ENCODE measurements at places on chromosomes 2 and 18.

GRCh38 chr2:48112911-48113680 is 206.8 kb upstream of the FBXO11 start:
- no peak for DNase-seq

- DNase-seq = peak; percentile 16
Measured at GRCh38 chr2:23532391-23533337, 147.7 kb downstream of the KLHL29 start.

GRCh38 chr2:224031358-224031970 is 7.6 kb downstream of the SERPINE2 start:
- no peak for DNase-seq

DNA sequence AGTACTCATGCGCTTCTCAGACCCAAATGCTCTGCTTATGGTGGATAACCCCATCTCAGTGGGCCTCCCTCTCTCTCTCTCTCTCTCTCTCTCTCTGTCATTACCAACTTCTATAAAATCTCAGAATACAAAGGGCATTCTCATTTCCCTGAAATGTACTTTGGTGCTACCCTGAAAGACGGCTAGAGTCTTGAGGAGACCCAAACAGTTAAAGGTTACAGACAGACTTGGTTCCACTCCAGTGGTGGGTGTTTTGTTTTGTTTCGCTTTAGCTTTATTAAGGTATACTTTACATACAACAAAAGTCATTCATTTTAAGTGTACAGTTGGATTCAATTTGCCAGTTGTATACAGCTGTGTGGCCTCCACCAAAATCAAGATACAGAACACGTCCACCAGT is 60.9 kb downstream of the BCL11A start:
- DNase-seq = no peak

DNA sequence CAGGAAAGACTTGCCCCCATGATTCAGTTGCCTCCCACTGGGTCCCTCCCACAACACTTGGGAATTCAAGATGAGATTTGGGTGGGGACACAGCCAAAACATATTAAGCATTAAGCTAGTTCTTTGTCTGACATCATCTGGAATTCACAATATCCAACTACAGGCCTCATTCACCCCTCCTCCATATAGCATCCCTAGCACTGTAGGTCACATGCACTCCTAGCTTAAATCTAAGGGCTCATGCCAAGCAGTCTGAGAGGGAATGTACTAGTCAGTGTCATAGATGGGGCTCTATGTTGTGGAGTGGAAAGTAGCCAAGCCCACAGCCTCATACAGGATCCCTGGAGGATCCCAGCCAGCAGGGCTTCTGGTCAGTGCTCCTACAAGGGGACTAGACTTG is 92.1 kb downstream of the IRS1 start:
- no peak for DNase-seq

DNA sequence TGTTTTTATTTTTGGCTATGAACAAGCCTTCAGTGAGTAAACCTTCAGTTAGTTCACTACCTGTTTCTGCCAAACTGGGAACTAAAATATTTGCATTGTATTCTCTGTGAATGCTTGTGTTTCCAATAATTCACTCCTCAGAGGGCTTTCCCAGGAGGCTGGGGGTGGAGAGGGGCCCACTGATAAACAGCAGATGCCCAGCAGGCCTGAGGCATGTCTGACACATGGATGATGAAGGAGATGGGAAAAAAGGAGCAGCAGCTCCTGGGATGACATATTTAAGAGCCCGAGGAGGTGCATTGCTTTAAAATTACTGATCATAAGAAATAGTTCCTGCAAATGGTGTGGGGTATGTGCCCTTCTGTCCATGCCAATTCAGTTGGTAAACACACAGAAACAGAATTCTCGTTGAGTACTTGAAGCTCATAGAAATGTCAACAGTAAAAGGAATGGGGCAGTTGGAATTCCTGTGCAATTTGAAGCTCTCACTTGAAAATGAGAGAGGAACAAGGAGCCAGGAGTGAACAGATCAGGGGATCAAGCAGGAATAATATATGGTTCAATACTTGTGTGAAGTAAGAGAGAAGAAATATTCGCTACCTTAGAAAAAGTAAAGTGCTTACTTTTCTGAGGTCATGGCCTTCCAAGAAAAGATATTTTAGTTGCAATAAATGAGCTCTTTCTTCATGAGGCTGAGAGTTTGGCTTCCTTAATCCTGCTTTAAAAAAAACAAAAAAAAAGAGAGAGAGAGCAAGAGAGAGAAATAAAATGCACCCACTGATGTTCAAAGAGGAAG is 22.0 kb upstream of the HNMT start:
- DNase-seq = no peak

DNA sequence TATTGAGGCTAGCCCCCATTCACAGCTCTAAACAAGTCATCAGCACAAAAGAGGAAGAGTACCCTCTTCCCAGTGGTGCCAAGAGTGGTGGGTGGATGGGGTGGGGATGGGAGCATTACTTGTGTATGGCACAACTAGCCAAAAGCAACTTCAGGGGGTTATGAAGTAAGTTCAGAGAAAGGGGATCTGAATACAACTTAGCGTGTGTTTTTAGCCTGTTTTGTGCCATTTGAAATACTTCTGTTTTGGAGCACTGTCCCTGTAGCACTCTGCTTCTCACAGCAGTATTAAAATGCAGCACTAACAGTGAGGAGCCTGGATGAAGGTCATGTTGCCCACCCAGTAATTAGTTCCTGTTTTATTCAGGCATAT is 113.5 kb downstream of the CRIM1 start:
- DNase-seq = no peak

DNA sequence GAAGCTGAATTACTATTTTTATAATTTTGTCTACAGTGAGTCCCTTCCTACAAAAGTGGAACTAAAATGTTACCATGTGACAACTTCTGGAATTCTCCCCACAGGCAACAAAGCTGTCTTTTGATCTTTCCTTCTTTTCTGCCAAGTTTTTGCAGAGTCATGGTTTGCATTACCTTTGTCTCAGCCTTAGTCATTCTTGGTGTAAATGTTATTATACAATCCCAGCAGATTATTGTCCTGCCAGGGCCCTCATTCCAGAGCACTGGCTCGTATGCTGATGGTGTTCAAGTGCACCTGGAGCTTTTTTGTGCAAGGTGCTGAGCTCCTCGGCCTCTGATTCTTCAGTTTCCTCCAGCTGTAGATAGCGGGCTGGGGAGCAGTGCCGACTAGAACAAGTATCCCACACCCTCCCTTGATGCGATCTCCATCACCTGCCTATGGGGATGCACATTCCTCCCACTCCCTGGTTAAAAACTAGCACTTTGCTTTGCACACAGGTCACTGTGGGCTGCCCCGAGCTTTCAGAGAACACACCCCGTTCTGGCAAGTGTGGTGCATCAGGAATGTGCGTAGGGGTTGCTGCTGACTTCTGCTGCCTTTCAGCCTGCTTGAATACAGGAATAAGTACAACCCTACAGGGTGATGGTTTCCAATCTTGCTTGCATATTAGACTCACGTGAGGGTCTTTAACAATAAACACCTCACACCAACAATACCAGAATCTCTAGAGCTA is 263.6 kb downstream of the RNF144A start:
- DNase-seq = no peak

- no peak for DNase-seq
Measured at GRCh38 chr2:136645236-136645828, 120.0 kb upstream of the THSD7B start.

- no peak for DNase-seq
Measured at GRCh38 chr2:226334981-226335720, 464.5 kb downstream of the IRS1 start.

DNA sequence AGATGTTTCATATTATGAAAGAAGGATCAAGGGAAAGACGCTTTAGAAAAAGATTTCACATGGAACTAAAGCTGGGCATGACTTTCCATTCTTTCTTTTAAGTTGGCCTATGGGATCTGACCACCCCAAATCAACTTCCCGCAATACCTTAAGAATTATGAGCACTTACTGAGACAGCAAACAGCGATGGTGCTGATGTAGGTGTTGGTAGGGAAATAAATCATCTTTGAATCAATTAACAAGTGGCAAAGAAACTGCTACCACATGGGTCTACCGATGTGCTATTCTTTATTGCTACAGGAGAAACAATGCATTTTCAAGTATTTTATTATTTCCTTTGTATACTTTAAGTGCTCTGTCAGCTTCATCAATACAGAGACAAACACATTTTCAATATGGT is 239.6 kb downstream of the PIEZO2 start:
- DNase-seq = no peak

- DNase-seq = no peak
Measured at GRCh38 chr2:128446049-128446873, 127.6 kb upstream of the HS6ST1 start.

GRCh38 chr2:38074764-38075506 is 1.0 kb downstream of the CYP1B1 start:
- no peak for DNase-seq

DNA sequence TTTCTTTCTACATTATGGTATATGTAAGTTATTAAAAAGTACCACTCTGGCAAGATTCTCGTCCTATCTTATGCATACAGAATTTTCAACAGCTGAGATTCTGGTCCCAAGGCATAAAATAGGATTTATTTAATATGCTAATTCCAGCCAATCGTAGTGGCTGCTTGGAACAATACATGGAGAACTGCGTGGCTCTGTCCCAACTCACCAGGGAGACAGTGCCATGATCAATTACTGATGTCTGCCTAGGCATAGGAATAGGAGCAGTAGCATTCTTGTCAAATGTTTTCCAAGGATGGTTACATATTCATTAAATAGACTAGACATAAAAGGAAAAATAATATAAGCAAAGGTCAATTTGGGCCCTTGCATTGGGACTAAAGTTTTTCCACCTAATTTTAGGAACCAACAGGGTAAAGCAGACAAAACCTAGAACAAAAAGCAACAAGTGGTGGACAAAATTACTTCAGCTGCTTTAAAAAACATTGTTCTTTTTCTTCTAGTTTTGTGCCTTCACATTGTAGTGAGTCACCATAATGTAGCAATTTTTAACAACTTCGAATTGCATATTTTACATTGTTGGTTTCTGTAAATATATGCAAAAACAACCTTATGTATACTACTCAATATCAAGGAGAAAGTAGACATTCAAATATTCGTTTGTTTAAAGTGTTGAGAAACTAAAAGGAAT is 232.8 kb upstream of the ATP5MC3 start:
- DNase-seq = no peak

GRCh38 chr18:79802298-79802697 is 4.6 kb downstream of the KCNG2 start:
- DNase-seq = no peak

DNA sequence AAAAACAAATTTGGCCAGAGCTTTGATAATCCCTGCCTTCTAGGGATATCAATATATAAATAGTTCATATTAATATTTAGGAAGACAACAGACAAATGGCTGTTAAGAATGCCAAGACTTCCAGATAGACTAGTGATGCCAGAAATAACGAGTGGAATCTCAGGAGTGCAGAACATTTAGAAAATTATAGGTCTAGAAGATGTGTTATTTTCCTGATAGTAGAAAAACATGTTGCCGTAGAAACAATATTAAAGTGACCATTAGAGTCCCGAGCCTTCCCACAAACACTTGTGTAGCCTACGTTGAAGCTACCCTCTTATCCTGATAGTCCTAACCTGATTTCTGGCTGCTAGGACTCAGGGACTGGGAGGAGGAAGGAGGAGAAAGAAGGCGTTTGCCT is 54.3 kb upstream of the ITGA6 start:
- no peak for DNase-seq

GRCh38 chr18:8416212-8417019 is 192.8 kb upstream of the RAB12 start:
- DNase-seq = no peak

GRCh38 chr18:72742002-72742401 is 125.8 kb downstream of the NETO1 start:
- DNase-seq = no peak

DNA sequence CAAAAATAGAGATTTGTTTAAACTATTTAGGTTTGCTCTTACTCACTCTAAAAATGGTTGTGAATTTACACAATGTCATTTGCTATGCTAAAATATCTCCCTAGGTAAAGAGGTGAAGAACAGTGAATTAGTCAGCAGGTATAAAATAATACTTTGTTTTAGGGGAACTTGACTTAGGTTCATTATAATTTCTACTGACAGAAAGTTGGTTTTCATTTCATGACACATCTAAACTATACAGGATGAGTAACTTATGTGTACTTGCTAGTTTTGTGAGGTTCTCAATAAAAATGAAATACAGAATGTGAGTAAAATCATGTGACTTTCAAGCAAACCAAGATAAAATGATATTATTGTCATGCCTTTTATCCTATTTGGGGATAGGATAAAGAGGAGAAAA is 66.0 kb downstream of the DIS3L2 start:
- no peak for DNase-seq

DNA sequence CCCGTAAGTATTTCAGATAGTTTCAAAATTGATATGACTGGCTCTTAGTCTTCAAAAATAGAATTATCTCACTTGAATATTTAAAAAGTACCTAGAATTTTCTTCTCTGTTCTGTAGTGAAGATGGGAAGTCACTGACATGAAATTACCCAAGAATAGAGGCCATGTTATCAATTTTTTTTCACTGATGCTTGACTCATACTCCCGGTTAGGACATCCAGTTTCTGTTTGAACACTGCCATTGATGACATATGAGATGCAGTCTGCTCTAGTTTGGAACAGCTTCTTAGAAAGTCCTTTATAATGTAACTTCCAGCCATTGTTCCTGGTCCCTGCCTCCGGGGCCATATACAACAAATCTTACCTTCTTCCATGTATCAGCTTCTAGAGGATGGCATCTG is 26.0 kb downstream of the MAP3K20 start:
- DNase-seq = no peak

DNA sequence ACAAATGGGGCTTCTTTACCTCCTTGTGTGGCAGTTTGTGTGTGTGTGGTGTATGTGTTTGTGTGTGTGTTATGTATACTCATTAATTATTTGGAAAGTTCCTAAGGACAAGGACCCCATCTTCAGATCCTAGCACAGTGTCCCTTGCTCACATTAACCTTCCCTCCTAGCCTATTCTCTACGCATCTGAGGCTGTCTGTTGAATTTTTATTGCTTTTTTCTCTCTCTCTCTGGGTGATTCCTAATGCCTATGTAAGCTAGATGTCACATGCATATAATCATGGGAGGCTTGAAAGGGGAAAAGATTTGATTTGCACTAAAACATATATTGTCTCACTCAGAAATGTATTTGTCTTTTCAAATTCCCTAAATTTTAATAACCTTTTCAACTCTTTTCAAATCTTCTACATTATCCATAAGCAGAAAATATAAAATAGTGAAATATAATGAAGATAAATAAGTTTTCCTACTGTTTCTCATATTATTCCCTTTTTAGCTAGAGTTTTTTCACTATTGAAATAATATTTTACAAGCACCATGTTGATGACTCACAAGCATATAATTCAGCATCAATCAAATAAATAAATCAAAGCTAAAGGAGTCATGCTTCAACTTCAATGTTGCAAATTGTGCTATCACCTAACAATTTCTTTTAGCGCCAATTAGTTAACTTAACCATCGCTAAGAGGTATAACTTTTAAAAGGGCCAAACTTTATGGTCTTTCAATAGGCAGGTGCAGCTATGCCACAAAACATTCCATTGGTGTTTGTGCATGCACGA is 199.0 kb upstream of the ERBB4 start:
- no peak for DNase-seq

- DNase-seq = no peak
Measured at GRCh38 chr2:165825041-165825440, 31.0 kb upstream of the GALNT3 start.

All from stimulated activated CD4-positive, alpha-beta T cell treated with anti-CD3 and anti-CD28 coated beads, Interleukin-12 subunit alpha, Interleukin-12 subunit beta, amount 100 ng/mL, for 48 hours (primary cell).